Left cardiac atrium (tissue), 4 donors: ENCODE measurements at places on chromosomes 2 and 18. TPM values are rescaled to one million over a fixed set of nuclear protein-coding genes. Genes with fewer than 3 reads are reported as not detected.

The RMDN2 gene
- total RNA-seq, result 5.8 TPM

GRCh38 chr18:76822506-76823160 is at the start of gene ZNF236:
Gene ZNF236 (plus strand): TSS chr18:76822557. CDS start chr18:76822608, 51 bp downstream.
- peak; percentile 79 for DNase-seq

The TNFRSF11A gene
- 3.6 TPM for total RNA-seq

The UPP2 gene
- total RNA-seq, result not detected

The MBD1 gene
- 60.7 TPM for total RNA-seq

The SMIM21 gene
- not detected for total RNA-seq

The CKAP2L gene
- total RNA-seq, result 0.05 TPM
